ENCODE measurements at places on chromosomes 12 and 14.
A peak's percentile ranks its signal among the peaks of the same experiment; 100 is the strongest.

GRCh38 chr12:9079883-9080675, 35.6 kb downstream of the A2M start:
- no peak for DNase-seq

GRCh38 chr14:52333108-52333507, 19.0 kb downstream of the PTGER2 start:
- no peak for DNase-seq

GRCh38 chr12:70936203-70936813, 15.8 kb upstream of the PTPRR start:
- DNase-seq, result no peak

DNA sequence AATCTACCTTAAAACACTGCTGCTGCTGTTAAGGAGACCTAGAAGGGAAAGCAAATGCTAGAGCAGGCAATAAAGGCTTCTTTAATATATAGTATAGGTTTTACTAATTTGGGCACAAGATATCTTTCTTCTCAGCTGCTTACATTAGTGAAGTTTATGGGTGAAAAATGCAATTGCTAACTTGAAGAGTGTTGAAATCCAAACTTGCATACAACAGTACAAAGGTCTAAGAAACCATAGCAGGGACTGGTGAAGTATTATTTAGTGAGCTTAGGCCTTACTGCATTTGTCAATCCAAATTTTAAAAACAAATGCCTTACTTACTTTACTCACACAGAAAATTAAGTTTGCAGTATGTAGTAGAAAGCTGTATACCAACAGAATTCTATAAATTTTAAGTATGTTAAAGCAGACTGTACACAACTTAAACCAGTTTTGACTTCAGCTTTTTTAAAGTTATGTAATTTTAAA, 1.4 kb upstream of the AP4S1 start:
- no peak for DNase-seq

DNA sequence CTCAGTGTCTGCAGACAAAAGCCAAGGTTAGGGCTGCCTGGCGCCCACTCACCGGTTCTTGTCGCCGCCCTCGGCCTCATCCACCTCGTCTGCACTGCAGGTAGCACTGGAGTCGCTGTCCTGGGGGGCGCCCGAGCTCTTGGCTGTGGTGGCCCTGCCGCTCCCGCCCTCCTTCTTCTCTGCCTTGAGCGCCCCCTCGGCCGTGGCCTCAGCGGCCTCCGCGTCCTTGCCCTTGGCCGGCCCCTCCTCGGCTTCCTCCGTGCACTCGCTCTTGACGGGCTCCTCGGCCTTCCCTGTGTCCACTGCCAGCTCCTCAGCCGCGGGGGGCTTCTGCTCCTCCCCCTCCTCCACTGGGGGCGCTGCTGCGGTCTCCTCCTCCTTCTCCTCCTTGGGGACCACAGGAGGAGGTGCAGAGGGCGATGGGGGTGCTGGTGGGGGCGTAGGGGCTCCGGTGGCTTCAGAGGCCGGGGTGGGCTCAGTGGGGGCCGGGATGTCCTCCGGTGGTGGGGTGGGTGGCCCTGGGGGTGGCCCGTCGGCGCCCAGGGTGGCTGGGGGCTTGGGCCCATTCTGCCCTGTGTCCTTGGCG, 77.2 kb downstream of the RFLNA start:
- DNase-seq, result no peak

GRCh38 chr14:105530285-105531087, 4.1 kb downstream of the TMEM121 start:
- no peak for DNase-seq

DNA sequence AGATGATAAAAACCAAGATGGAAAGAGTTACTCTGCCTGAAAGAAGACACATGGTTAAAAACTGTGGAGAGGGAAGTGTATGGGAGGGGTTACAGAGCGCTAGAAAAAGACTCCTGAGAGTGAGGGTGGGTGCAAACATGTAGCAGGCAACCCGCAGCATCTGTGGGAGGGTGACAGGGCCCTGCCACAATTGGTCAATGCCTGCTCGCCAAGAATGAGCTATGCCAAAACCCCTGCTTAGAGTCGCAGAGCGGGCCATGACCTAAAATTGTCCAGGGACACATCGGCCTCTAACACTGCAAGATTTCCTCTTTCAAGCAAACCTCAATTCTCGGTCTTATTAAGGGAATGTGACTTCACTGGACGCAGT, 700 bp downstream of the PRKAG1 start:
- peak; percentile 65 for DNase-seq

- DNase-seq, result no peak
Observed at GRCh38 chr12:59079472-59079871, 159.2 kb upstream of the LRIG3 start.

Measured in T-helper 2 cell (primary cell).